Astrocyte (in vitro differentiated cells and primary cell): ENCODE measurements at places on chromosomes 2 and 18.
A peak's percentile ranks its signal among the peaks of the same experiment; 100 is the strongest.

DNA sequence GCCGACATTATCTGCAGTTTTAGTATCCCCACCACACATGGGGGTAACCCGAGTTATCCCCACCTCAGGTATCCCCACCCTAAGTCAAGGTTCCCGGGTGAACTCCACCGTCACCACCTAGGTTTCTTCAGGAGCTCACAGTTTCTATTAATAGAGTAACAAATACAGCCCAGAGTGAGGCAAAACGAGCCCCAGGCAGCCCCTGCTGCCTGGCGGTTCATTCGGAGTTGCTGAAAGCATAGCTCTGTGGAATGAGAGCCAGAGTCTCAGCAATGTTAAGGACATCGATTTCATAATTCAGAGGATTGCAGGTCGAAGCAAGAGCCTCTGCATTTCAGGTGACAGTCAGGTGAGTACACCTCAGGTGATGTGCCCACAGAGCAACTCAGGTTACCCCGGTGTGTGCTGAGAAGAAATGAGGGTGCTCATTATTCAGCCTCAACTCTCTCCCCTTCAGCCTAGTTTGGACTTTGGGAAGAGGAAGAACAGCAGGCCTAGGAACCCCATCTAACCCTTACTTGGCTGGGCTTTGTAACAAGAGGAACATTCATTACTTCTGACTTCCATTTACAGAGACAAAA is 10.7 kb downstream of the SATB2 start:
- H3K4me3 ChIP-seq: no peak overlapping the region
- no peaks in the 10 kb centered on the region for H3K36me3 ChIP-seq
- no peak overlapping the region for H3K27ac ChIP-seq
- peaks cover 4% of the 10 kb centered on the region for H3K4me1 ChIP-seq

DNA sequence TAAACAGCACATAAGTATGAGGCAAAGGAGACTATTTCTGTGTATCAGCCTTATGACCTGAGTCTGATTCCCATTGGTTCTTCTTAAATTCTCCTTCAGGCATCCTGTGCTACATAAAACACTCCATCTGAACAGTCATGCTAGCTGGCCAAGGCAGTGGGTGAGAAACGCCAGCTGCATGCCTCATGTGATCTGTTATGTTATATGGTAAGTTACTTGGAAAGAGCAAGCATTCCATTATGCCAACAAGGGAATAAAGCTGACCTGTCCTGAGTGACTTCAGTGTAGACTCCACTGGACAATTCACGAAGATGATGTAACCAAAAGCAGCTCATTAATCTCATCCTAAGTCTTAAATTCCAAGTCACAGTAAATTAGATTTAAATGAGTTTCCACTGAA is 216.5 kb upstream of the FN1 start:
- no peak overlapping the region for H3K4me3 ChIP-seq
- peak; percentile 95 for DNase-seq
- H3K27me3 ChIP-seq: no peaks in the 10 kb centered on the region
- peaks cover 5% of the 10 kb centered on the region for H3K4me1 ChIP-seq
- H3K27ac ChIP-seq: no peak overlapping the region

DNA sequence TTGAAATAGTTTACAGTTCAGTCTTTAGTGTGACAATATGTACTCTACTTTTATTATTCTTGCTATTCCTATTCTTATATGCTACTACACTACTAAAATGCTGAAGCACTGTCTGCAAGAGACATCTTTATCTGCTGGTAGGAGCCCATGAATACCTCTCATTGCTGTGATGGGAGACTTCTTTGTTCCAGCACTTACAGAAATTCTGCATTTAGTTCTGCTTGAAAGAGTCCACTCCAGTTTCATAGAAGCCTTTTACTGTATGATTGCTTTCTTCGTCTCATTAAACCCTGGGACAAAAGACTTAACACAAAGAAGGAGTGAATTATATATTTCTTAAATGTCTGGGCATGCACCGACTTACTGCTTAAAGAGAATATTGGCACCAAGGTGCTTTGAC is 272.7 kb downstream of the CD226 start:
- H3K36me3 ChIP-seq: no peaks in the 10 kb centered on the region
- H3K27ac ChIP-seq: no peak overlapping the region
- no peaks in the 10 kb centered on the region for H3K4me1 ChIP-seq
- H3K27me3 ChIP-seq: no peaks in the 10 kb centered on the region

GRCh38 chr2:824954-825353 is 125.7 kb upstream of the SNTG2 start:
- H3K27ac ChIP-seq: no peak overlapping the region
- H3K36me3 ChIP-seq: no peaks in the 10 kb centered on the region
- no peak for DNase-seq
- H3K4me3 ChIP-seq: no peak overlapping the region
- H3K27me3 ChIP-seq: peaks cover 2% of the 10 kb centered on the region

- H3K4me3 ChIP-seq: no peak overlapping the region
- peaks cover 22% of the 10 kb centered on the region for H3K4me1 ChIP-seq
- peak overlapping the region; percentile 7 for H3K27ac ChIP-seq
- H3K36me3 ChIP-seq: peaks cover 3% of the 10 kb centered on the region
- no peaks in the 10 kb centered on the region for H3K27me3 ChIP-seq
Measured at GRCh38 chr2:177254433-177255226, 9.9 kb downstream of the NFE2L2 start.
